Panc1 (cell line): ENCODE measurements at places on chromosomes 4 and X. TPM values are rescaled to one million over a fixed set of nuclear protein-coding genes. Genes with fewer than 3 reads are reported as not detected.

TRIM75 gene
- total RNA-seq: not detected

IL1RAPL2 gene
- not detected for total RNA-seq

GPRIN3 gene
- 0.03 TPM for total RNA-seq

SPINK2 gene
- total RNA-seq: not detected

NPY1R gene
- not detected for total RNA-seq

PAGE5 gene
- not detected for total RNA-seq

RNF212 gene
- not detected for total RNA-seq

BEX1 gene
- not detected for total RNA-seq

SPARCL1 gene
- total RNA-seq: 0.57 TPM

MAGEC3 gene
- total RNA-seq: not detected
